ENCODE measurements at places on chromosomes 3 and 15. TPM values are rescaled to one million over a fixed set of nuclear protein-coding genes. Genes with fewer than 3 reads are reported as not detected.

DNA sequence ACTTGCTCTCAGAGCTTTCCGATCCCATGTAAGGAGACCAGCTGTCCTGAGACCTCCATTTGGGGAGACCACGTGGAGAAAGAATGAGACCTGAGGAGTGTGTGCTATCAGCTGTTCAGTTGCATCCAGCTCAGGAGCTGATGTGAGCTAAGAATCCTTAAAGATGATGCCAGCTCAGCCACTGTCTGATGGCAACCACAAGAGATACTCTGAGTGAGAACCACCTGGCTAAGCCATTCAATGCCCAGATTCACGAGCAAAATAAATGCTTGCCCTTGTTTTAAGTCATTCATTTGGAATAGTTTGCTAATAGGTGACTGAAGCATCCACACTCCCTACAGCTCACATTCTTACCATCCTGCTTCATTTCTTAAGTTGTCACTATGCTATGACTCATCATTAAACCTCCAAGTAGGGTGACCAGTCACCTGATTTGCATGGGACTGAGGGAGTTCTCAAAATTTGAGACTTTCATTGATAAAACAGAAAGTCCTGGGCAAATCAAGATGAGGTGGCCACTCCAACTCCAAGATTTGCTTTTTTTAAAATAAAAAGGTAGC, 56.4 kb downstream of the SPTSSB start:
- H3K4me3 ChIP-seq, result no peak overlapping the region
- no peaks in the 10 kb centered on the region for H3K36me3 ChIP-seq
- no peak for DNase-seq
- H3K4me1 ChIP-seq, result no peaks in the 10 kb centered on the region
- no peak overlapping the region for H3K27ac ChIP-seq
- no peaks in the 10 kb centered on the region for H3K27me3 ChIP-seq

DNA sequence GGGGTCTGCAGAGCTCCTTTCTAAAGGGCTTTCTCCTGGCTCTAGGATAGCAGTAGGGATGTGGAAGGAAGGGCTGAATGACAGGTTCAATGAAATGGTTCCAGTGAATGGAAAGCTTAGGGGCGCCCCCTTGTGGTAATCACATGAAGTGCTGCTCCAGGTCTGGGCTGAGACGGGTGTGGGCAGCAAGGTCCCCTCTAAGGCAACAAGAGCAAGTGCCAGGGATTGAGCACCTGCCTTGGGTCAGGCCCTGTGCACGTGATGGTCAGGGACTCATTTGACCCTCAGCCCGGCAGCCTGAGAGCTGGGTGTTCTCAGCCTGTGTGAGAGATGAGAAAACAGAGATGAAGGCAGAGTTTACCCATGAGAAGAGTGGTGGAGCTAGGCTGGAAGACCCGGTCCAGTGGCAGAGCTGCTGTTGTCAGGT, 12.1 kb upstream of the CX3CR1 start:
- no peaks in the 10 kb centered on the region for H3K27me3 ChIP-seq
- H3K4me3 ChIP-seq, result no peak overlapping the region
- no peaks in the 10 kb centered on the region for H3K36me3 ChIP-seq

DNA sequence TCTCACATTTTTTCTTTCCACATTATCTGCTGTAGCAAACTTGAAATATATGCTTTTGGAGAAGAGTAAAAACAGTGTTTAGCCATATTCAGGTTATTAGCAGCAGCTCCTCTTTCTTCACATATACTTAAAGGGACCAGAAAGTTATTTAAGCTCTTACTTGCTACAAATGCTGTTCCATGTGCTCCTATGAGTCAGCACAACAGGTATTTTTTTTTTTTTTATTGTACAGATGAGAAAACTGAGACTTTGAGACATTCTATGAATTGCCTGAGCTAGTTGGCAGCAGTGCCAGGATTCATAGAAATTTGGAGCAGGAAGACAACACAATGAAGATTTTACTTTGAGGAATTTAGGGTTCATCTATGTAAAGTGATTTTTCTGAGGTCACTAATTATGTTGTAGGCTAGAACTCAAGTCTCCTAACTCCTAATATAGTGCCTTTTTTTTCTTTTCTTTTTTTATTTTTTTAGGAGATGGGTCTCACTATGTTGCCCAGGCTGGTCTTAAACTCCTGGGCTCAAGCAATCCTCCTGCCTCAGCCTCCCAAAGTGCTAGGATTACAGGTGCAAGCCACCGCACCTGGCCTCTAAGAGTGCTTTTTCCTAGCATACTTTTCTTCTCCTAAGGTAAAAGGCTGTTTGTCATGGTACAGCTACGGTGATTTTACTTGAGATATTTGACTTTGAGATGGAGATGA, 23.6 kb downstream of the SETD5 start:
- no peak overlapping the region for H3K4me3 ChIP-seq
- H3K36me3 ChIP-seq, result peaks cover 21% of the 10 kb centered on the region
- H3K4me1 ChIP-seq, result no peaks in the 10 kb centered on the region

Gene SH2D7
- total RNA-seq, result not detected

Gene SAMD7
- total RNA-seq, result 0.12 TPM

Gene TGM4
- not detected for total RNA-seq
